ENCODE measurements at places on chromosomes 11 and 22.

DNA sequence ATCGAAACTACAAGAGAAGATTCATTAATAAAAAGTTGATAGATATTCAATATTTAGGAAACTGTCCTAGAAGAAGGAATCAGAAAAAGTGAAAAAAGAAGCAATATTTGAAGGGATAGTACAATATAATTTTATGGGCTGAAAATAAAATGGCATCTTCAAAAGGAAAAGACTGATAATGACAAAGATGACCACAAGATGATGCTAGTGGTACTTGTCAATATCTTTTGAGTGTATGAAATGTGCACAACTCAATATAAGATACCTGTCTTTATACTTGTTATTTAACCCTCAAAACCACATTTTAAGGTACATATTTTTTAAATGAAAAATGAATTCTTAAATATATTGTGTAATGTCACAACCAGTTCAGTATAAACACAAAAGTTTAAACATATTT, 1059.6 kb upstream of the RAG2 start:
- DNase-seq = no peak

DNA sequence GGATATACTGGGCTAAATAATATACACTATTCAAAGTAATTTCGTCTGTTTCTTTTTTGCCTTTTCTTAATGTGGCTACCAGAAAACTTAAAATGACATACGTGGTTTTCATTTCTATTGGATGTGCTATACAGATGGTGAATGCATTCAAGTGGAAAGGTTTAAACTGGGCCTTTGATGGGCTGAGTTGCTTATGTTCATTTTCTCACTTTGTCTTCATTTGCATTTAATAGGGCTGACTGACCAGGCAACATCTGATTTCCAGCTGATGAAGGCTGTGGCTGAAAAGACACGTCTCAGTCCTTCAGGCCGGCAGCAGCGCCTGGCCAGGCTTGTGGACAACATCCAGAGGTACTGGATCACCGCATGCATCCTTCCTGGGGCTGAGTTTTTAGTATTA, 27.9 kb downstream of the PIWIL4 start:
- DNase-seq = no peak

- DNase-seq = no peak
Observed at GRCh38 chr11:122190768-122191167, 74.8 kb upstream of the BLID start.

GRCh38 chr22:19961201-19961580, 19.6 kb upstream of the TXNRD2 start:
- no peak for DNase-seq

GRCh38 chr11:78166855-78167469, 21.5 kb downstream of the KCTD21 start:
- DNase-seq = no peak

DNA sequence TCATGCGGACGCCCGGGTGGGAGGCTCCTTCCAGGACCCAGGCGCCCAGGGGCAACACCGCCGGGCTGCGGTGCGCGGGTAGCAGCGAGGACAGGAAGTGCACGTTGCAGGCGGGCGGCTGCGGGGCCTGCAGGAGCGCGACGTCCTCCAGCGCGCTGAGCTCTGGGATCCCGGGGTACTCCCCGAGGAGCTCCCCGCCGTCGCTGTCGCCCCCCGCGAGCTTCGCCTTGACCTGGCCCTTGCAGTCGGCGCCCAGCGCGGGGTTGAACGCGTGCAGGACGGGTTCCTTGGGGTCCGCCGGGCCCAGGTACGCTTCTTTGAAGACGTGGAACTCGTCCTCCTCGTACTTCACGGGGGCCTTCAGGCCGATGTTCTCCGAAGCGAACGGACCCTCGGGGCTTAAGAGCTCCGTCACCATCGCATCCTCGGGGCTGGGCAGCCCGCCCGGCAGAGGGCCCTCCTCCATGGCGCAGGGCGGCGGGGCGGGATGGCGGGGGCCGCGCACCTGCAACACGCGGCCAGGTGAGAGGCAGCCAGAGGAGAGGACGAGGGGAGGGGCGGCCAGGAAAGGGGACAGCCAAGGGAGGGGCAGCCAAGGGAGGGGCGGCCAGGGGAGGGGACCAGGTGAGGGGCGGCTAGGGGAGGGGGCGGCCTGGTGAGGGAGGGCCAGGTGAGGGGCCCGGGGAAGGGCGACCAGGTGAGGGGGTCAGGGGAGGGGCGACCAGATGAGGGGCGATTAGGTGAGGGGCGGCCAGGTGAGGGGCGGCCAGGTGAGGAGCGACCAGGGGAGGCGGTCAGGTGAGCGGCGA, 921 bp downstream of the TESMIN start:
- peak; percentile 2 for DNase-seq

- DNase-seq = peak; percentile 93
Observed at GRCh38 chr11:124953753-124954589, at the start of gene CCDC15. Gene CCDC15, plus strand, starts transcription at chr11:124954202. Its CDS starts 531 bp downstream, at chr11:124954733.

DNA sequence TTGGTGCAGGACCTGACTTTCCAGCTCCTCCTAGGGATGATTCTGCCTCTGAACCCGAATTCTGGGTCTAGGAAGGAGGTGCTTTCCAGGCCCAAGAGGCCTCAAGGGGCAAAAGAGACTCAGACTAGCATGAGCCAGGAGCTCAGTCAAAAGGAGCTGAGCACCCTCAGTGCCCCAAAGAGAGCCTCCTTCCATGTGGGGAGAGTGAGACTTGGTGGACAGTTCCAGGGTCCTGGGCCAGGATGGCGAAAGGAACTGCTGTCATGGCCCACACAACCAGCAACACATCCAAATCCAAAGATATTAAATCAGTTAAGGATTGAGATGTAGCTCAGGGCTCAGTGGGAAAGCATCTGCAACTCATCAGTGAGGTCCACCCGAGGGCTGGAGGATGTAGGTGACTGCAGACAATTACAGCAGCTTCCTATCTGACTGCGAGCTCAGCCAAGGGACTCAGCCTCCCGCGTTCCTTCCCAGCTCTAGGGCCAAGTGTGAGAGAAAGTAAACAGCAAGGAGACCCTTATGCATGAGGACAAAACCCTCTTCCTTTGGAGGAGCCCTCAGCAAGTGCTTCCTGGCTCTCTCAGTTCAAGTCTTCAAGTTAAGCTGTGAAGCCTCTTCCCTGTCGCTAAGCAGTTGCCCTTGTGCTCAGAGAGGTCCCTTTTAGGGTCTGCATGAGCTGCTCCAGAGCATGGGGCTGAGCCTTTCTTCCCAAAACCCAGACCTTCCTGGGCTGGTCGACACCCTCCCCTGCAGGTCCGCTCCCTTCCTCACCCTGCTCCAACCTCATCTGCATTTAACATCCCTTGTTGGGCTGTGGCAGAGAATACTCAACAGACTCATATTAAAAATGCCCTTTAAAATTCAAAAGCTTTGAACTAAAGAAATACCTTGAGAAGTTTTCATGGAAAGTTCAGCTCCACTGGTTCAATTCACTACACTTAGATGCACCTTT, 35.8 kb downstream of the C11orf58 start:
- no peak for DNase-seq

DNA sequence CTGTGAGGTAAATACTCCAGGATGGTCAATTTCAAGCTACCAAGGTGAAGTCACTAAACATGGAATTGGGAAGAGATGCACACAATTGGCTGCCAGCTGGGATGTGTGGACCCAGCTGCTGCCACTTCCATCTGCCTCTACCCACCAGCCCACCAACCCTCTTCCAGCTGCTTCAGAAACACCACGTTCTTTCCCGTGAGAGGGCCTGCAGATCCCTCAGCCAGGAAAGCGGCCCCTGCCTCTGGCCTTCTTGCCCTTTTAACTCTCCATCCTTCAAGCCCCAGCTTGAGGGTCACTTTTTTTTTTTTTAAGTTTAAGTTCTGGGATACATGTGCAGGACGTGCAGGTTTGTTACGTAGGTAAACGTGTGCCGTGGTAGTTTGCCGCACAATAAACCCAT, 20.0 kb downstream of the PRG3 start:
- DNase-seq = no peak

- DNase-seq = no peak
Observed at GRCh38 chr22:39925273-39925672, 24.4 kb downstream of the GRAP2 start.

DNA sequence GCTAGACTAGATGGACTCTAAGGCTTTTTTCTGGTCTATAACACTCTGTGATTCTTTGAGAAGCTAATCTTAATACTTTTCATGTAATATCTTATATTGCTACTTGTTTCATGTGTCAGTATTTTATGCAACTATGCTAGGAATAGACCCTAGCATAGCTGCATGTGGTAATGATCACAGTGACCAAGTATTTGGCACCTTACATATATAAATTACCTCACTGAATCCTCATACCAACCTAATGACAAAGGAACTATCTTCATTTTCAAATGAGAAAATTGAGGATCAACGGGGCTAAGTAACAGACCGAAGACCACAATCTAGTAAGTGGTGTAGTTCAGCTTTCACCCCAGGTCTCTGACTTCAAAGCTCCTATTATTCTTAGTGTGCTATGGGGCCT, 327.3 kb upstream of the PITPNB start:
- DNase-seq = no peak
